ENCODE measurements at places on chromosomes 6 and 20.

DNA sequence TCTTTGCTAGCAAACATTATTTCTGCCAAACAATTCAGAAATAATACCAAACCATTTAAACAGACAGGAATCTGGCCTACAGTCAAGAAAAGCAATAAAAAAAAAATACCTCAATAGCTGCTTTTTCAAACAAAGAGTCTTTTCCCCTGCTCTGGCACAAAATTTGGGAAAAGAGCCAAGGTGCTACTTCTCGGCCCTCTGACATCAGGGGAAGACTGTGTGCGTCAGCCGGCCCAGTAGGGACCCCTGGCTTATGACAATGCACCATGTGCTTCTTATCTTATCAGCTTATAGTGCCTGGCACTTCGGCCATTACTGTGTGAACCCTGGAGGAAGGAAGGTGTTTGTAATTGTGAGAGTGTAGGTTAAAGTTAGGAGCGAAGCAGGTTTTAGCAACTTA, 89.4 kb downstream of the PDE10A start:
- DNase-seq = no peak

GRCh38 chr6:75438013-75438431, 55.6 kb downstream of the FILIP1 start:
- DNase-seq = no peak

- DNase-seq = no peak
Observed at GRCh38 chr20:24684421-24684871, 215.0 kb downstream of the SYNDIG1 start.

- no peak for DNase-seq
Observed at GRCh38 chr6:100430962-100431361, 33.8 kb downstream of the SIM1 start.

DNA sequence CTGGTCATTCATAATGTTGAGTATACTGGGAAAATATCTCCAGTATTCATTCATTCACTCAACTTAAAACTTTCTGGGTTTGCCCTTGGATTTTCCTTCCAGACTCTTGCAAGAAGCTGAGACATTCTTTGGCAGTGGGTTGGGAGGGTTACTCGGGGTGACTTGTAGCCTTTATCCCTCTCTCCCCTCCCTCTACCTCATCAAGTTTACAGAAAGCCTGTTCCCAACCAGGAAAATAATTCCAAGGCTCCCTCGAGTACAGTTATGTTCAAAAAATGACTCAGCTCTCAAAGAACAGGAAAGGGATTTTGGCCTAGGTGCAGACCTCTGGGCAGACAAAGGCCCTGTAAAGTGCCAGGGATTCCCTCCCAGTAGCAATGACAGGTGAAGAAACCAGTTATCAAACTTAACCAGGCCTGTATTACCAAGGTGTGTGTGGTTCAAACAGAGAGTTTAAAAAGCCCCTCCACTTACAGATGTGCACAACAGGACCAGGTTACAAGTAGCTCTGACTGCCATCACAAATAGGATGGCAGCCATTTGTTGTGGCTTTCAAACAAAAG, 22.2 kb downstream of the FKBP1A start:
- DNase-seq = no peak

DNA sequence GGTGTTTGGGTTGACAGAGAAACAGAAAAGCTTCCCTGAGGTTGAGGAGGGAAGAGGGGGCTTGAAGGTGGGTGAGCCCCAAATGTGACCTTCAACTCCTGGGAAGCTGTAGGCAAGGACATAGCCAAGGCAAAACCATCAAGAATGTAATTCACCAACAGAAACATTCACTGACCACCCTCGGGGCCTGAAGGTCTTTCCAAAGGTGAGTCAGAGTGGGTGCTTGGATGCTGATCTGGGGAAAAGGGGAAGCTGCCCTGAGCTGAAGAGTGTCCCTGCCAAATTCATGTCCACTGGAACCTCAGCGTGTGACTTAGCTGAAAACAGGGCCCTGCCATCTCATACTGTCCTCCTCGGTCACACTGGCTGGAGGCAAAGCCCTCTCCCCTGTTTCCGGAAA, 234.2 kb upstream of the SULF2 start:
- no peak for DNase-seq

DNA sequence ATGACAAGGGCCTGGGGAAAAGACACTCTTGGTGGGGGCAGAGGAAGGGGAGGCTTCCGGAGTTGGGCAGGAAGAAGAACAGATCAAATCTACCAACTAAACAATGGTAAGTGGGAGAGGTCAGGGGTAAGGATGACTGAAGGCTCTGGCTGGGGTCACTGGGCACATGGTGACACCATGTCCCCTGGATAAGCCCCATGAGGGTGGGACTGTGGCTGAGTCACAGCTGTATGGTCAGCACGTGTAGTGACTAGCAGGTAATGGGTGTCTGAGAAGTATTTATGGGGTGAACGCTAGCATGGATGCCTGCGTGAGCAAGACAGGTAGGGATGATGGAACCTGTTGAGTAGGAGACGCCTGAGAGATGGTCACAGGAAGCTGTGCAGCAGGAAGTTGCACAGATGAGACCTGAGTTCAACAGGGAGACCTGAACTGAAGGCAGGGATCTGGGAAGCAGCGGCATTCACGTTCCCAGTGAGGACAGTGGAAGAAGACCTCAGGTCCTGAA, 64.5 kb upstream of the SNX9 start:
- DNase-seq = no peak

DNA sequence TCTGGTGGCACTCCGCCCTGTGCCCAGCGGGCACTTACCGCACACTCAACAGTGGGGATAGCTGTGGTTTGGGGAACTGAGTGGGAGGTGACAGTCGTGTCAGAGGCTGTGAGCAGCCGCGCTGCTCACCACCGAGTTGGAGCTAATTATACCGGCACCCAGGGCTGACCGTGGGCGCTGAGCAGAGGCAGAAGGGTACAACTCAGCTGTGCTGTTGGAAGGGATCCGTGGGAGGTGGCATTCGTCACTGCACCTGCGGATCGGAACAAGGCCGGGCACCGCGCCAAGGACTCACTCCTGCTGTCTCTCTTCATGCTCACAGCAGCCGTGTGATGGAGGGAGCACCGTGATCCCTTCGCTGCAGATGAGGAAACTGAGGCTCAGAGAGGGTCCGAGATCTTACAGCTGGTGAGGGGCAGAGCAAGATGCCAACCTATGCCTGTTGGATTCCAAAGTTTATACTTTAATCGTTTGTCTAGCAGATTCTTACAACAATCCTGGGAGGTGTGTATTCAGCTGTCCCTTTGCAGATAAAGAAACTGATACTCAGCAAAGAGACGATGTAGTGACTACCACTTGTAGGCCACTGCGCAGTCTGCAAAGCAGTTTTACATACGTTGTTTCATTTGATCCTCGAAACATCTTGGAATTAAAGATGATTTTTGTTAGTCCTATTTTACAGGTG, 713 bp upstream of the ELMO2 start:
- DNase-seq = no peak

DNA sequence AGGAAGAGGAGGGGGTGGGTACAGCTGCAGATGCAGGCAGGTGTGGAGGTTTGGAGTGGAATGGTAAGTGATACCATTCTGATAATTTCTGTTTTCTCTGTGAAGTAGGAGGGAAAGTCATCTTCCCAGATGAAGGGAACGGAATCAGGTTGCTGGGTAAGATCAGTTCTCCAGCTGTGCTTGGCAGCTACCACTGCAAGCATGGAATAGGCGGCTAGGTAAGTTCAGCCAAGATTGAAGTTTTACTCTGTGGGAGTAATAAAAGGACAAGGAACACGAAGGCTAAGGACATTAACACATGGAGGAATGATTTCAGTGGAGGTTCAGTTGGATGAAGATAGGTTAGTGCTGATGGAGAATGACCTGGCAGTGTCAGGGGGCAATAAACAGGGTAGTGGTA, 128.3 kb downstream of the CARMIL1 start:
- DNase-seq = no peak

GRCh38 chr6:144606083-144606482, 320.9 kb downstream of the UTRN start:
- DNase-seq = no peak

GRCh38 chr6:105774247-105774646, 311.9 kb upstream of the PRDM1 start:
- DNase-seq = no peak

DNA sequence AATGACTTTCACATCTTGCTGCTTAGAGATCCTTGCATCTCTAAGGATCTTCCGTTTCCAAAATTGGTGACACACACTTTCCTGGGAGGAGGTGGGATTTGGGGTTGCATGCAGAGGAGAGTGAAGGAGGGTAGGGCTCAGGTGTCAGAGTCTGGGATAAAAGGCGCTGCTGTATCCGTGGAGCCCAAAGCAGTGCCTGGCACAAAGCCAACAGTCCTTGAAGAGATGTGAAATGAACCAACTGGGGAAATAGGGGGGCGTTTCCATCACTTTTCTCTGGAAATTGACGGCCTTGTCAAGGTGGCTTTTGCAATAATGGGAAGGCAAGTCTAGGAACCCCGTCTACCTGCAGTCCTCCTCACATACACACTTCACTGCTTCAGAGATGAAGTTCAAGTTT, 59.5 kb upstream of the NELFCD start:
- no peak for DNase-seq

GRCh38 chr6:147000545-147001488, 203.4 kb upstream of the STXBP5 start:
- DNase-seq = no peak

DNA sequence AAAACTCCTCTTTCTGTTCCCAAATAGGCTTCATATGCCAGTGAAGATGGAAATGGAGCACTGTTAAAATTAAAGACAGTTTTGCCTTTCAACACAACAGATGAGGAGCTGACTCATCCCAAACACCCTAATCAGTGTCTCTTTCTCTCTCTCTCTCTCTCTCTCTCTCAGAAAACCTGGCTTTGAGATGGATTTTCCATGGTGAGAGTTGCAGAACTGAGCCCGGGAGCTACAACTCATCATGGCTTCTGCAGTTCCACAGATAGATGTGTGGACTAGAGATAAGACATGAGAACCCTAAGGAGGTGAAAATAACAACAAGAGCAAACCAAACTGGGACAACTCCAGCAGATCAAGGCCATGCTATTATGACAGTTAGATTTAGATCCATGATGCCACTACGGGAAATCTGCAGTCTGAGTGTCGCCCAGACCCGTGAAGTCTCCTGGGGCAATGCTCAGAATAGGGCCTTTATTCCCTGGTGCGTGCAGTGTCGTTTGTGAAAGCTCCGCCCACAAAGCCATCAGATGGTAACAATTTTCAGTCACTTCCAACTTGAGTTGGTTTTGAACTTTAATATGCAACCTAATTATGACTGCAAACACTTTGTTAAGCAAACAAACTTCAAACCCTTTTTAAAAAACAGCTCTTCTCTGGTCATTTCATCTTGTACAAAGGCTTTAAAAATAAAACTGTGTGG, 338.2 kb upstream of the PREP start:
- no peak for DNase-seq

DNA sequence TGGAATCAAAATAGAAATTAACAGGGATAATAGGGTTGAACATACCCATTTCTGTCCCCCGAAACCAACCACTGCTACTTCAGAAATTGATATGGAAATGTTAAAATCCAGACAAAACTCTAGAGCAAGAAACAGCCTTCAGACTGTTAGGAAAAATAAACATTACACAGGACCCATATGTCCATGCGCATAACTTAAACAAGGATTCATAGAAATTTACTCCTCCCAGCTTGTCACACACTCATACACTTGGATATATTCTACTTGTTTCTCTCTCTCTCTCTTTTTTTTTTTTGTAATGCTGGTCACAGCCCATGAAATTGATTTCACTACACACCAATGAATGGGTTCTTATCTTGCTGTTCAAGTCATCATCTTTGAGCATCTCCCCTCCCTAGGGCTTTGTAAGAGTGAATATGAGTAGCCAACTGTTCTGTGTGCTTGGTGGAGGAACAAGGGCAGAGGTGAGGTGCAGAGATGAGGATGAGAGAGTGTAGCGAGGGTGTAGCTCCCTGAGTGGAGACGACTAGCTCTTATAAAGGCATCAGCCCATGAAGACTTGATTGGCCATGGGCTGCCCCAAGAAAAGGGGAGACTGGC, 61.8 kb upstream of the MLN start:
- DNase-seq = no peak

GRCh38 chr20:53698371-53698978, 104.8 kb upstream of the ZNF217 start:
- DNase-seq = no peak

DNA sequence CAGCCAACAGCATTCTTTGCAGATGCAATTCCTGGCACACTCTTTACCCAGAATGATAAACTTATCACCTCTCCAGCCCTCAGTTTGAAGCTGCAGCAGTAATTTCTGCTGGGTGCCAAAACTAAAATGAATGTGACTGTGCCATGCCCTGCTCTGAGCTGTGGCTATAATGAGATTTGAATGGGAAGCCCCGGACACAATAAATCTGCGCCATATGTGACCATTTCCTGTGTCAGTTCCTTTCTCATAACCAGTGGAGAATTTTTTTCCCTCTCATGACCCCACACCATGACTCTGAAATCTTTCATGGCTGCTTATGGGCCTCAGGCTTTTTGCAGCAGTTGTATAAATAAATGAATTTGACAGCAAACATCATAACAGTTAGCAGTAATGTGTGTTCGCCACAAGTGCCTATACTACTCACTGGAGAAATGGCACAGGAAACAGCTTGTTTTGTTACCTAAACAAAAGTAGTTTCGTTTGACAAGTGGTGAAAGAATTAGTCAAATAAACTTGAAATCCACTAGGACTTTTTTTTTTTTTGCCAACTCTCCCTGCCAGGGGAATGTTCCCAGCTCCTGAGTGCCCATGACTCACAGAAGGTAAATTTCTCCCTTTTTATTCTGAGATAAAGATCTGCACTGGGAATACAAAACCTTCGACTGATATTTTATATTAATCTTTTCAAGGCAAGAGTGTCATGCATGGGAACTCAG, 408.4 kb downstream of the PKHD1 start:
- no peak for DNase-seq

DNA sequence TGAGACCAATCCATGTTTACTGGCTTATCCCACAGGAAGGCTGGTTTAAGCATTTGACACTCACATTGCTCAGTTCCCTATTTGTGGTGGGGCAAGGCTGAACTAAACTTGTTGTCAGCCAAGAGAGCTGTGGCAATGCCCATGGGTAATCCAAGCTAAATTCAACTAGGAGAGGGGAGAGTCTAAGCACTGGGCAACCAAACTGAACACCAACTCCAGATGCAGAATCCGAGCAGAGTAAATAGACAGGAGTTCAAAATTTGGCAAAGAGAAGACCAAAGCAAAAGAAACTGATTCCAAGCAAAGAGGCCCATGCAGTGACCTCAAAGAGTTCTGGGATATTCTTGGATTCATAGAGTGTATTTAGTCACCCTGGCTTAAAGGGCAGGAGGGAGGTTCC, 106.5 kb upstream of the NT5E start:
- DNase-seq = no peak

DNA sequence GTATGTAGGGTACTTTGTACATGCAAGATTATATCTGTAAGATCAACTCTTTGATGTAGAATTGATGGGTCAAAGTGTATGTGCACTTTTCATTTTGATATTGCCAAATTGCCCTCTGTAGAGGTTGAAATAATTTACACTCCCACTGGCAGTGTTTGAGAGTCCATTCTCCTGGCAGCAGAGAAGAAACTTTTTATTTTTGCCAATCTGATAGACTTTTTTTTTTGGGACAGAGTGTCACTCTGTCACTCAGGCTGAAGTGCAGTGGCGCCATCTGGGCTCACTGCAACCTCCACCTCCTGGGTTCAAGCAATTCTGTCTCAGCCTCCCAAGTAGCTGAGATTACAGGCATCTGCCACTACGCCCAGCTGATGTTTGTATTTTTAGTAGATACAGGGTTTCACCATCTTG, 199.2 kb downstream of the ZFAND3 start:
- DNase-seq = no peak

- DNase-seq = no peak
Observed at GRCh38 chr6:110053395-110054240, 75.5 kb downstream of the GPR6 start.

GRCh38 chr20:64203037-64203777, 39.0 kb downstream of the MYT1 start:
- no peak for DNase-seq

- no peak for DNase-seq
Observed at GRCh38 chr6:86128130-86128814, 485.6 kb upstream of the SYNCRIP start.
